ENCODE measurements at places on chromosomes 2 and 18. TPM values are rescaled to one million over a fixed set of nuclear protein-coding genes. Genes with fewer than 3 reads are reported as not detected.

GRCh38 chr2:51219468-51219867 lies 187.5 kb upstream of the NRXN1 start:
- H3K27ac ChIP-seq: no peak overlapping the region
- H3K27me3 ChIP-seq: no peaks in the 10 kb centered on the region
- no peaks in the 10 kb centered on the region for H3K4me1 ChIP-seq
- peaks cover 5% of the 10 kb centered on the region for H3K36me3 ChIP-seq

SIX3 gene
- total RNA-seq: not detected

RMC1 gene
- total RNA-seq: 48.5 TPM

DNA sequence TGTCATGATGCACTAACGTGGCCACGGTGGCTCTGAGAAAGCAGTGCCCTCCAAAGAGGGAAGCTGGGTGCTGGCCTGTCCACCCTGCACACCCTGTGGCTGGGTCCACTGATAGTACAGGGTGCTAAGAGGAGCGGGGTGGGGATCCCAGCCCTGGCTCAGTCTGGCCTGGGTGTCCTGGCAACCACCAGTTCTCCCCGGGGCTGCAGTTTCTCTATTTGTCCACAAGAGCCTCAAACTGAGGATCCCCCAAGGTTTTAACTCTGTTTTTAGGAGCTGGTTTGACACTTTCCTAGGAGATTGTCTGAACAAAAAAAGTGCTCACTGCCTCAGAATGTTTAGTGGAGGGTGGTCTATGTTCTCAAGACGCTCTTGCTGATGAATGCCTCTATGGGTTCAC lies 29.0 kb downstream of the EDAR start:
- peak overlapping the region; percentile 31 for H3K4me3 ChIP-seq
- peak overlapping the region; percentile 52 for H3K27ac ChIP-seq
- peaks cover 70% of the 10 kb centered on the region for H3K4me1 ChIP-seq
- peaks cover 2% of the 10 kb centered on the region for H3K36me3 ChIP-seq

NEU2 gene
- not detected for total RNA-seq

DNA sequence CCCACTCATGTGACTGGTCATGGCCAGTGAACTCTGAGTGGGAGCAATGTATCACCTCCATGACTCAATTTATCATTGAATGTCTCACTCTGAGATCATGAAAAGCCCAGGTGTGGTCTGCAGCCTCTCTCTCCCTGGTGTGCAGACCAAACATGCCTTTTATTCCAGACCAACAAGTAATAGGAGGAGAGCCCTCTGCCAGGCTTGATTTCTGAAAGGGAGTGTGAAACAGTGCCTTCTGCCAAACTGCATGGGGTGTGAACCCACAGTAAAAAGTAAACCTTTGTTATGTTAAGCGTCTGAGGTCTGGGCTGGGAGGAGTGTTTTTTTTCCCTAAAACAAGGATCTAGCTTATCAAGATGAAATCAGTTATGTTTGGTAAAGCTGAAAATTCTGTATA lies 601.2 kb downstream of the ADCYAP1 start:
- no peak for DNase-seq
- no peaks in the 10 kb centered on the region for H3K36me3 ChIP-seq
- no peaks in the 10 kb centered on the region for H3K4me1 ChIP-seq
- no peaks in the 10 kb centered on the region for H3K27me3 ChIP-seq
- H3K4me3 ChIP-seq: no peak overlapping the region
- H3K27ac ChIP-seq: no peak overlapping the region
